Activated gamma-delta T cell treated with Interleukin-2 at 50 U/mL for 16 hours (primary cell): ENCODE measurements at places on chromosomes 12 and 14.

- DNase-seq, result peak; percentile 31
These were observed 923 bp upstream of the ITPR2 start for GRCh38 chr12:26833743-26834490.

DNA sequence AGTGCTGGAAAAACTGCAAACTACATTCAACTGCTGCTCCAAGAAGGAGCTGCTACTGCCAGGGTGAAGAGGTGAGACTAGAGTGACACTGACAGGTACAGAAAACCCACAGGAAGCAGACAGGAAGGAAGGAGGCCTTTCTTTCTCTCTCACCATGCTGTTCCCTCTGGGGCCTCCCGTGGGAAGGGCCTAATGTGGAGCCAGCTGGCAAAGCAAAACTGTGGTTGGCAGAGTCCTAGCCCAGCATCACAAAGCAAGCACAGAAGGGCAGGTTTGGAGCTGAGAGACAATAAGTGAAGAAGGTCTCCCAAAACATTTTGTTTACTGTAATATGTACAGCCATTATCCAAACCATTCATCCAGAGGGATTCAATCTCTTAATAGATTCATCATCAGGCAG lies 122.5 kb upstream of the MAX start:
- no peak for DNase-seq

- no peak for DNase-seq
These were observed 50.3 kb upstream of the PPP2R5C start for GRCh38 chr14:101711041-101711856.

DNA sequence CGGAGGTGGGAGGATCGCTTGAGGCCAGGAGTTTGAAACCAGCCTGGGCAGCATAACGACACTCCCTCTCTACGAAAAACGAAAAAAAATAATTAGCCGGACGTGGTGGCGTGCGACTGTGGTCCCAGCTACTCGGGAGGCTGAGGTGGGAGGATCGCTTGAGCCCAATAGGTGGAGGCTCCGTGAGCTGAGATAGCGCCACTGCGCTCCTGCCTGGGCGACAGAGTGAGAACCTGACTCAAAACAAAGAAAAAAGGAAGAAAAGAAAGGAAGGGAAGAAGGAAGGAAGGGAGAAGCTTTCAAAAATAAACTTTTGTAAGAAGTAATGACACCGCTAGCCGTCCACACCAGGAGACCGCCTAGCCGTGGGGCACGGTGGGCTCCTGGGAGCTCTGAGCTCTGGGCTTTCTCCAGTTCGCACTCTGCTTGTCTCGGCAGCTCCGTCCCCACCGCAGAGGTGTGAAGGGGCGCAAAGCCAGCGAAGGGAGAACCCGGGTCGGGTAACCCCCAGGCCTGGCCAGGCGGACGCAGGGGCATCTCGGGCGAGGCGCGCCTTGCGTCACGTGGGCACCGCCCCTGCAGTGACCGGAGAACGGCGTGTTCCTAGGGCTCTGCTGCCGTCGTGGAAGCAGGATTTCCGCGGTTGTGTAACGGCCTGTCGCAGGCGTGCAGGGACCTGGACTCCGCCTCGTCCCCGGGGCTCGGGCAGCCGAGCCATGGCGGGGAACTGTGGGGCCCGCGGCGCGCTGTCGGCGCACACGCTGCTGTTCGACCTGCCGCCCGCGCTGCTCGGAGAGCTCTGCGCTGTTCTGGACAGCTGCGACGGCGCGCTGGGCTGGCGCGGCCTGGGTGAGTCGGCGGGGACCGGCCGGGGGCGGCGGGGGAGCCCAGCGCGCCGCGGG lies at the start of gene IRAK3:
TSS of gene IRAK3 (plus strand) at position 631 of the 902 bp plus-strand sequence. CDS start at position 717, 86 bp downstream.
- peak; percentile 12 for DNase-seq

- no peak for DNase-seq
These were observed 117.1 kb downstream of the NAV3 start for GRCh38 chr12:77947746-77948145.

DNA sequence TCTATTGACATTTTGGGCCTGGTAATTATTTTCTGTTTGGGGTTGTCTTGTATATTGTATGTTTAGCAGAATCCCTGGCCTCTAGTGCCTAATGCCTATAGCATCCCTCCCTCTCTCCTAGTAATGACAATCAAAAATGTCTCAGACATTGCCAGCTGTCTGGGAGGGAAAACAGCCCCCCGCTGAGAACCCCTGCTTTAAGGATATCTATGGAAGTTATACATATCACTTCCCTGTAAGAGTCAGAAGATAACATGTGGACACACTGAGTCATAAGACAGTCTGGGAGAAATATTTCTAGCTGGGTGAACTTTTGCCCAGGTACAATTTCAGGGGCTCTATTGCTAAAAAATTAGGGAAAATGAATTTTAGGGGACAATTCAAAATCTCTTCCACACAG lies 255.0 kb downstream of the PAWR start:
- DNase-seq, result no peak

DNA sequence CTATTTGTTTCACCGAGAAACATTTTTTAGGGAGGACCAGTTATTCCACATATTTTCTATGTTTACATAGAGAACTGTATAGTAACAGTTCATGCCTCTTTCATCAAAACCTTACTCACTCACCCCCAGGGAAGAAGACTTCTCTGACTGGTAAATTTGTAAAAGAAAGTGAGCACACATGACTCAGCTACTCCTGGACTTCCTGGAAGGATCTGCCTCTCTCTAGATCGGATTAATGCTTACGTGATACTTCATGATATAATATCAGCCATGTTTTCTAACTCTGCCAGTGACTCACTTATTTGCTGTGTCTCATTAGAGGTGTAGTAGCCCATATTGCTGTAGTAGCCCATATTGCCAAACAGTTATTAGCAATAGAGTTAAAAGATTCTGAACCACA lies 494.3 kb upstream of the ATXN7L3B start:
- no peak for DNase-seq

GRCh38 chr12:45745861-45746277 lies 16.4 kb downstream of the ARID2 start:
- no peak for DNase-seq

GRCh38 chr12:60106214-60106613 lies 510.4 kb downstream of the SLC16A7 start:
- DNase-seq, result no peak

DNA sequence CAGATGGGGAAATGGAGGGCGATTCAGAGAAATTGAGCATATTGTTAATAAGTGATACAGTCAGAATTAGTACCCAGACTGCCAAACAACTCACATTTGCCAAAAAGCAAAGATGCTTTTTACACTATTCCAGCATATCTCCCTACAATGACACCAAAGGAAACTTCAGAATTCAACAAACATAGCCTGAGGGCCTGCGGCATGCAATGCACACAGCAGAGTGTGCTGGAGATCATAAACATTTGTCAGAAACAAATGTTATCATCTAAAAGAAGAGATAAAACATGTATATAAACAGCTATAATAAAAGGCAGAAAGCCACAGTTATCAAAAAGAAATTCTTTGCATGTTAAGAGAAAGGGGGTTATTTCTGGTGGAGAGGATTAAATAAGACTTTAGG lies 20.1 kb upstream of the GARIN6 start:
- no peak for DNase-seq

DNA sequence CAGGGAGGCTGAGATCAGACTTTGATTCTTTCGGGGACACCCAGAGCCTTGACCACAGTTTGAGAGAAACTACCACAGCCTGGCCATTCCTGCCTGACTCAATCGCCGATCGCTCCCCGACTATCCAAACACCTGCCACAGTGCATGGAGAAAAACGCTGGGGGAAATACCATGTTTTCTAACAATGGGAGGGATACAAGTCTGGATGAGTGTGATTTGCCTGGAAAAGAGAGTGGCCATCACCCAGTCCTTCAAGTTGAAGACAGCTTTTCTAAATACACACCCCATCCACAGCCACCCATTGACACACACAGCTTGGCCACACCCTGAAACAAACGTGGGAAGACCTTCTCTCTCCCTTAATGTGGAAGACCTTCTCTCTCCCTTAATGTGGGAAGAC lies 6.7 kb upstream of the VASH1 start:
- DNase-seq, result no peak

DNA sequence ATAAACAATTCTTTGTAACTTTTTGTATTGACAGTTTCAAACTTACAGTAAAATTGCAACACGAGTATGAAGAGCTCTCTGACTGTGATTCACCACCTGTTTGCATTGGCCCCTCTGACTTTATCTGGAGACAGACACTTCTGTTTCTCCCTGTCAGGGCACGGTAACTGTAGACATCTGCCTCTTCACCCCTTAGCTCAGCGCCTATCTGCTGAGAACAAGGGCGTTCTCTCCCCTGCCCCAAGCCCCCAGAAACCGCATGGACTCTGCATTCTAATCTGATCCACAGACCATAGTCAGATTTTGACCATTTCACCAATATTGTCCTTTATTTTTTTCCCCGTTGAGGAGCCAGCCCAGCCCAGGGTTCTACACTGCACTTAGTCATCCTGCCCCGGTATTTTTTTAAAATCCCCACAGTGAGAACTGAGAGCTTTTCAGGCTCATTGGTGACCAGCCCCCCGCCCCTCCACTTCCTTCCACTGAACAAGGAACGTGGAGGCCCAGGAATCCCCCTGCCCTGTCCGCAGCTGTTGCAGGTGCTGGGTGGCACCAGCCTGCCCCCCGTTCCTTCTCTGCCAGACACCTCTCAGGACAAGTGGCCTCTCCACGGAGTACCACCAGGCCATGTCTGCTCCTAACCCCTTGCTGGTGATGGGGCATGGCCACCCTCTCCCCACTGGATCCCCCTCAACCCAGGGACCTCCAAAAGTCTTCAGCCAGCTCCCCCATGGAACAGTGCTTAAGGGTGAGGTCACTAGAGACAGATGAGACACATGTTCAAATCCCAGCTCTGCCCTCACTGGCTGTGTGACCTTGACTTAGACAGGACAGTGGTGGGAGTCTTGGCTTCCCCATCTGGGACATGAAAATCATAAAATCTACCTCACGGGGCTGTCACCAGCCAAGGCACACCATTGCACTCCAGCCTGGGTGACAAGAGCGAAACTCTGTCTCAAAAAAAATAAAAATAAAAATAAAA lies 11.2 kb downstream of the RHOF start:
- peak; percentile 46 for DNase-seq

DNA sequence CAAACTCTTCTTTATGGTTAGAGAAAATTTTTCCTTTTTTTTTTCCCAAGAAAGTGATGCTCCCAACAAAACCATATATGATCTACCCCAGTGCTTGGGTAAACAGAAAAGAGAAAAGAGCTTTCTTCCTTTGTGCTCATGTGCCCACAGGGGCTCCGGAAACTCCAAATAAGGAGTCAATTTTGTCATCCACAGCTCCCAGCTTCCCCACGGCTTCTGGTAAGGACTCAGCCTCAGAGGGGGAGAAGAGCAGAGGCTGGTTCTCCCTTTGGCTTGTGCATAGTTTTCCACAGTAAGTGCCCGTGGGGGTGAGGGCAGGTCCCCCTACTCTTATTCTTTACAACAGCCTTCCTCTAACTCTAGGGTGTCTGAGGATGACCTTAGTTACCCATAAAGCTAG lies 13.3 kb upstream of the RGS6 start:
- no peak for DNase-seq

DNA sequence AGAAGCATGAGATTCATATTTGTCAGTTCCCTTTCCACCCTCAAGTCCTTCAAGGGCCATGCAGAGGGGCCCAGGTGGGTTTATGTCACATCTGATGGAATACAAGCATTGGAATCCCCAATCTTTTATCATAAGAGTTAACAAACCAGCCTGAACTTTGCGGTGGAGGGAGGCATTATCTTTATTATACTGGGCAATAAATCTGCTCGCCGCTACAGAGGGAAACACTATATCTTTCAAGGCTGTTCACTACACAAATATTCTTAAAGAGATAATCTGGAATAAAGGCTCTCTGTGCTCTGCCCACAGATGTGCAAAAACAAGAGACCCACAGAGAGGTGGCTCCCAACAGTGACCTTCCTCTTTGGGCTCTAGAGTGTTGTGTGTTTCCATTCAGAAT lies 153.6 kb upstream of the PLEKHA5 start:
- no peak for DNase-seq

DNA sequence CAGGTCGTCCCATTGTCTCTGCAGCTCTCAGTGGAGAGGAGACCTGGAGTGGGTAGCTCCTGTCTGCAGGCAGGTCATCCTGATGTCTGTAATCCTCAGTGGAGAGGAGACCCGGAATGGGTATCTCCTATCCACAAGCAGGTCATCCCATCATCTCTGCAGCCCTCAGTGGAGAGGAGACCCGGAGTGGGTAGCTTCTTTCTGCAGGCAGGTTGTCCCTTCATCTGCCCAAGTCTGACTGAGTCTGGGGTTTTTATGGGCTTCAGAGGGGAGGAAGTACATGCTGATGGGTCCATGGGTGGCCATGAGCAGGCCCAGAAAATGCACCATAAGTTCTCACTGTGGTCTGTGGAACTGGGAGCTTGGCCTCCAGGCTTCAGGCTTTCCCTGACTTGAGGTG lies 28.9 kb upstream of the PAPLN start:
- DNase-seq, result no peak

GRCh38 chr12:13119826-13120225 lies 16.4 kb upstream of the GSG1 start:
- no peak for DNase-seq

DNA sequence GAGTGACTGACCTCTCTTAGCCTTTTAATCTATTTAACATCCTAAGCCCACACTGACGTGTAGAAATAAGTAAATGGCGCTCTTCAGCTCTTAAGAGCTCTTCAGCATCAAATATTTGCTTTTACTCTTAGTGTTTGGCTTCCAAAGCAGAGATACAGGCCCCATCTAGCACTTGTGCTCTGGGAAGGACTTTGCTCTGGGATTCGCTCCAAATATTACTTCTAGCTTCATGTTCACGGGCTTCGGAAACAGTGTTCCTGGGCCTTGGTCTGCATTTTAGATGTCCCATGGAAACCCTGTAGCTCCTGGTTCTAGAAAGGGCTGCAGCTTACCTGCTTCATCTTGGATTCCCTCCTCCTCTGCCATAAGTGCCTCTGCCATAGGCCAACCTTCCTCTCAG lies 2.7 kb upstream of the NKX2-8 start:
- no peak for DNase-seq

DNA sequence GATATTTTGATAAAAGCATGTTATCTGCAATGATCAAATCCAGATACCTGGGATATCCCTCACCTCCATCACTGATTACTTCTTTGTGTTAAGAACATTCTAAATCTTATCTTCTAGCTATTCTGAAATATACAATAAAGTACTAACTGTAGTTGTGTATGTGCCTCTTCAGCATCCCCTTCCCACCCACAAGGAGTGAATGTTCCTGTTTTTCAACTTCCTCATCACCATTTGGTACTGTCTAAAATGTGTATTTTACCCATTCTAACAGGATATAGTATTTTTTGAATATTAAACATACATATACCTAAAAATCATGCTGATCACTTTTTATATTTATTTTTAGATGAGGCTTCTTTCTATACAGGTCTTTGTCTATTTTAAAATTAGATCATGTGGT lies 1252.6 kb downstream of the TMEM121 start:
- DNase-seq, result no peak

DNA sequence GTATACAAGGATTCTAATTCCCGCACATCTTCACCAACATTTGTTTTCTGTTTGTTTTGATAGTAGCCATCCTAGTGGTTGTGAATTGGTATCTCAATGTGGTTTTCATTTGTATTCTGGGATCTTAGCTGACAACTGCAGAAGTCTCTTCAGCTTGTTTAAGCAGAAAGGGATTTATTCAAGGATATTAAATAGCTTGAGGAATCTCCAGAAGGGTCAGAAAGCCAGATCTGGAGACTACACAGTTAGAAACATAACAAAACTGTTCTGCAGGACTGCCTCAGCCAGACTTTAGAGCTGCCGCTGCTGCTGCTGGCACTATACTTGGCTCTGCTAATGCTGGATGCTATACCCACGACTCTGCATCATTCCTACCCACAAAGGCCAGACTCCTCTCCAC lies 13.4 kb upstream of the CDKL1 start:
- no peak for DNase-seq
